ENCODE measurements at places on chromosomes 2 and 18.

DNA sequence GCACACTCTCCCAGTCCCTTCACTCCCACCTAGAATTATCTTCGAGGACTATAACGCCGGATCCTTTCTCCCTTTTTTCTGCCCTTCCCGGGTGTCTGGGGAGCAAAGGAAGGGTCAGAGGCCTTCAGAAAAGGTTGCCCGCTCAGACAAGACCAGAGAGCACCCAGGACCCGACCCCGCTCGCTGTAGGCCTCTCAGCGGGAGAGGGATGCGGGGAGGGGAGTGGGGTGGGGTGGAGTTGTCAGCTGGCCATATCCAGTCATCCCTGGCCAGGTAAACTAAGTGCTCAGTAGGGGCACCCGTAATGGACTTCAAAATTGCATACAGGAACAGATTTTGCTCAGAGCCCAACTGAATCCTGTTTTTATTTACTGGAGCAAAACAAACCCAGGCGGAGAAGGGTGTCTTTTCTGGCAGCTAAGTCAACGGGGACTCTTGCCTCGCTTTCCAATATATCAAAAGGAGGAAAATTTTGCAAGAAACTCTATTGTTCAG, 65.0 kb downstream of the NOL4 start:
- no peak for DNase-seq

DNA sequence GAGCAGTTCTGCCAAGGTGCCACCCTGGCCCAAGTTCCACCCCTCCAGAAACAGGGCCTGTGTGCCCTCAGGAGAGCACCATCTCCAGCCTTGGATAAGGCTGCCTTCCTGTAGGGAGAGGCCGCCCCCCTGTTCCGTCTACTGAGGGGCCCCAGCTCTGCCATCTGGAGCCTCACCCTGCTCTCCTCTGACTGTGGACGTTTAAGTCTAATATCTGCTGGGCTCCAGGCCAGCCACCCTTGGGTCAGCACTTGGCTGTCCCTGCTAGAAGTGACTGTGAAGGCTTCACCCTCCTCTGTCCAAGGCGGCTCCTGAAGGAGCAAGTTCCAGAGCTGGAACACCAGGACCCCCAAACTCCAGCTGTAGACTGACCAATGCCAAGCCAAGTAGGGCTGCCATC, 26.3 kb downstream of the RHOB start:
- DNase-seq: no peak

DNA sequence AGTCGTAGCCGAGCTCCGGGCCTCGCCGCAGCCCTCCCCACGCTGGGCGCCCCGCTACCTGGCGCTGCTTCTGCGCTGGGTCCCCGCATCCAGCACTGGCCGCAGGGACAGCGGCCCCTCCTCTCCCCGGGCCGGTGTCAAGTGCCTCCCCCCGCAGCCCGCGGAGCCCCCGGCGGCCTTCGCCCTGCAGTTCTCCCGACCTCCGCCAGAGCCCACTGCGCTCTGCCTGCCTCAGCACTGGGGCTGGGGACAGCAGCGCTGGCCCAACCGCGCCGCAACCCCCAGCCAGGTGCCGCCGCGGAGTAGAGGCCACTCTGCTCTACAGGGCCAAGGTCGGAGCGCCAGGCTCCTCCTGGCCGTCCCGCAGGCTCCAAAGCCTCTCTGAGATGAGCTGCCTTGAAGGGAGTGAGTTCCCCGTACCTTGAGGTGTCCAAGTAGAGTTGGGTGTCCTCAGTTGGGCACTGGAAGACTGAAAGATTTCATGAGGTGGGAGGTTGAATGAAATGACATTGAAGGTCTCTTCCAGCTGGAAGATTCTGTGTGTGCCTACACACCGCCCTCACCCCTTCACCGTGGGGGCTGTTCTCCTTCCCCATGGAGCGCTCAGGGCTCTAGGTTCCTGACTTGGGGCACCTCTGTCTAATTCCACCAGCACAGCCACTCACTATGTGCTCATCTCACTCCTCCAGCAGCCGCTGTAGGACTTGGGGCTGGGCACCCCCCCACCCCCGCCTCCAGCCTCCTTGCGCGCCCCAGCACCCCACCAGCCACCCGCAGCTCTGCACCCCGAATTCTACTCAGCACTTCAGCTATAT, 854 bp upstream of the DNMT3A start:
- DNase-seq: peak; percentile 65

DNA sequence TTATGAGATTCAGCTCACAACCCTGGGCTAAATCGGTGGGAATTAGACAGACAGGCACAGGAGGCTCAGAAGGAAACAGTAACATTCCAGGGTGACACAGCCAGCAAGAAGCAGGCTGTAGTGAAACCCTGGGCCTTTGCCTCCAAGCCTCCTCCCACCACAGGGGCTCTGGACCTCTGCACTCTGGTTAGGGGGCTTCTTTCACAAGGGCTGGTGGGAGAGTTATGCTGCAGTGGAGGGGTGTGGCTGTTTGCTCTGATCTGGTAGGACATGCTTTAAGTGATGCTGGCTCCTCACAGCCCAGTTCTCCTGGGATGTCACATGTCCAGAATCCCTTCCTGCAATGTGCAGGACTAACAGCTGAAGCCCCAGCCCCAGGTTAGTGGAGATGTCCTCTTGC, 109.9 kb downstream of the TGFA start:
- no peak for DNase-seq

- DNase-seq: no peak
Observed at GRCh38 chr2:234678711-234679110, 181.8 kb upstream of the ARL4C start.

- DNase-seq: no peak
Observed at GRCh38 chr2:105103481-105103880, 65.6 kb downstream of the MRPS9 start.

DNA sequence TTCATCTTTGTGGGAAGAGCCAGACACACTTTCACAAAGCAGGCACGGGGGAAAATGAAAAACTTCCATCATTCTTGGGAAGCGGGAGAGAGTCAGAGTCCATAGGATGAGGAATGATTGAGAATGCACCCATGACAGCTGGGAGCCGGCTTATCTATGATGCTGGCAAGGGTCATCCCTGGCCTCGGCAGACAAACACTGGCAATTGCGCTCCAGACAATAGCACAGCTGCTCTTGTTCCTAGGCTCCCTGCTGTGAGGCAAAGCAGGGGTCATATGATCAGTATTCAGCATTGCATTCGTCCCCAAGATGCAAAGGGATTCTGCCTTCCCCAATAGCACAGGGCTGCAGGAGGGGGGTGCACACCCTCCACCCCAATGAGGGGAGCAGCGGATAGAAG, 33.0 kb downstream of the CYRIA start:
- no peak for DNase-seq

GRCh38 chr18:67525328-67526099, 9.0 kb upstream of the DSEL start:
- peak; percentile 89 for DNase-seq

DNA sequence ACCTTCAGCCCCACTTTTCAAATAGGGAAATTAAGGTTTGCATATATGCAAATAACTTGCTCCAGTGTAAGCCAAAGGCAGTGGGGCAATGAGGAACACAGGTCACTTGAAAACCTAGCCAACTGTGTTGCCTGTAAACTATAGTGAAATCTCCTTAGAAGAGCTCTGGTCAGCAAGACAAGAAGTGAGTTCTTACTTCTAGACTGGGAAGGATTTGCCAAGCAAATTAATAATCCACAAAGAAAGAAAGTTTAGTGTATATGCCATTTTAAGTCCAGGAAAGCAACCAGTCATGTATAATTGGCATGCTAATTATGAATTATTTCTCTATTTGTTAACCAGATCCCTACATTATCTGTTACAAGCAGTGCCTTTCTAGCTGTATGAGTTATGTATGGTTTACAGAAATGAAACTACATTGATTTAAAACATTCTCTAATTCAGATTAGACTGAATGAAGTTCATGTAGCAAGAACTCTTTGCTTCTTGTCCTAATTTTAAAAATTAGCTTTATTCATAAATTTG, 129.9 kb downstream of the MTX2 start:
- DNase-seq: no peak

DNA sequence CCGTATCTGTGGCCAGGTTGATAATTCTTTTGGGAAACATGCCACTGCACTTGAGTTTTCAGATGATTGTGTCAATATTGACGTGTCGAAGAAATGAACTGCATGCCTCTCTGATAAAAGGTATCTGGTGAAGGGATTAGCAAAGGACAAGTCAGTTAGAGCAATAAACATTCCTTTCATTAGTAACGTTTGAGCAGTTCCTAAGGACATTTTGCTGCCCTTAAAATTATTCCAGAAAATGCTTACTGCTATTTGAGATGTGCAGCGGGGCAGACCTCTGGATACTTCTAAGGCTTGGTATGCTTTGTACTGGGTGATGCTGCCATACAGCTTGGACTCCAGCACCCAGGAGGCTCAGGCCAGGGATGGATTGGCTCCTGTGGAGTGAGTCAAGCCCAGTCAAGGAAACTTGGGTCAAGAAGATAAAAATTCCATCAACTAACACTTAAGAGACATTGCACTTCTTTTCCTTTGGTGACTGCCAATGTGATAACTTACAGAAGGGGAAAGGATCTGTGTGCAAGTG, 166.7 kb downstream of the FHOD3 start:
- DNase-seq: no peak

DNA sequence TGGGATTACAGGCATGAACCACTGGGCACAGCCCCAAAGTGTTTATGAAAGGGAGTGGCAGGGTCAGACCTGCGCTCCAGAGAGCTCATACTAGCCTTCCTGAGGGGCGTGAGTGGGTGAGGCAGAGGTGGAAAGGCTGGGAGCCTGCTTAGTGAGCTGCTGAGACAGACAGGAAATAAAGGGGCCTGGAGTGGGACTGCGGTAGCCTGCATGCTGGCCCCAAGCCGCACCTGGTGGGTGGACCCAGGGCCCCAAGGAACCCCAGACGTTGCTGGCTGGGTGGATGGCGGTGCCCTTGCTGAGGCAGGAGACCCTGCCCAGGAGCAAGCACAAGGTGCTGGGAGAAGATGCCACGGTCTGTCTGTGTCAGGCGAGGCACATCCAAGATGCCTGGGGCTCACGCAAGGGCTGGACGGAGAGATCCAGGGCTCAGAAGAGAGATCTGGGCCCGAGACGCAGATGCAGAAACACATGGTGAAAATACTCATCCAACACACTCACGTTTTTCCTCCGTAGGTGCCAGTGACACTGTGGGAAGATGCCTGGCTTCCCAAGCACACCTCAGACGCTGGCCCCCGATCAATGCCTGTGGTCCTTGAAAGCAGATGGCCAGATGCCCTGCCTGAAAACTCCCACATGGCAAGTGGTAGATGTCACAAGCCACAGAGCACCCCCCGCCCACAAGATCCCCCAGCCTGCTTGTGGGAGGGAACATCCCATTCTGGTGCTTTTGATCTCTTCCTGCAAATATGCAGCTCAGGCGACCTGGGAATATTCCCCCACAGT, 151.1 kb downstream of the GLI2 start:
- no peak for DNase-seq

All from mammary epithelial cell (primary cell).